T-helper 9 cell (primary cell): ENCODE measurements at places on chromosomes 2 and 18.
A peak's percentile ranks its signal among the peaks of the same experiment; 100 is the strongest.

GRCh38 chr2:159585622-159586021, 30.7 kb downstream of the BAZ2B start:
- no peak for DNase-seq

GRCh38 chr2:104321116-104321795, 532.7 kb upstream of the POU3F3 start:
- DNase-seq = no peak

- DNase-seq = peak; percentile 16
These were observed 1.5 kb upstream of the AAK1 start for GRCh38 chr2:69645031-69645431.

DNA sequence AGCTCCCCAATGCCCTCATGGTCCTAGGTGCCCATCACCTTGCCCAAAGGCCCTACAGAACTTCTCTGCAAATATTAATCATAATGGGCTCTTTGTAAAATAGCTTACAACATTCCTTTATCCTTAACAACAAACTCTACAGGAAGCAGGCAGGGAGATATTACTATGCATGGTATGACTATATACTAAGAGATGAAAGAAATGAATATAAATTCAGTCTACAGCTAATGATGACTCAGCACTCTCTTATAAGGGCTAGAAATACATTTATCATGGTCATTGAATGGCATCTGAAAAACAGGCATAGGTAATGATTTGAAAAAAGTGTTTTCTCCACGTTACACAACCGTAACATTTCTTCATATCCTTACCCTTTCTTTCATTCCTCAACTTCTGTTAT, 254.8 kb upstream of the DSEL start:
- DNase-seq = no peak

- DNase-seq = no peak
These were observed 54.1 kb downstream of the CDC42EP3 start for GRCh38 chr2:37617119-37617892.

- DNase-seq = no peak
These were observed 16.4 kb upstream of the TUBB6 start for GRCh38 chr18:12291690-12292089.

DNA sequence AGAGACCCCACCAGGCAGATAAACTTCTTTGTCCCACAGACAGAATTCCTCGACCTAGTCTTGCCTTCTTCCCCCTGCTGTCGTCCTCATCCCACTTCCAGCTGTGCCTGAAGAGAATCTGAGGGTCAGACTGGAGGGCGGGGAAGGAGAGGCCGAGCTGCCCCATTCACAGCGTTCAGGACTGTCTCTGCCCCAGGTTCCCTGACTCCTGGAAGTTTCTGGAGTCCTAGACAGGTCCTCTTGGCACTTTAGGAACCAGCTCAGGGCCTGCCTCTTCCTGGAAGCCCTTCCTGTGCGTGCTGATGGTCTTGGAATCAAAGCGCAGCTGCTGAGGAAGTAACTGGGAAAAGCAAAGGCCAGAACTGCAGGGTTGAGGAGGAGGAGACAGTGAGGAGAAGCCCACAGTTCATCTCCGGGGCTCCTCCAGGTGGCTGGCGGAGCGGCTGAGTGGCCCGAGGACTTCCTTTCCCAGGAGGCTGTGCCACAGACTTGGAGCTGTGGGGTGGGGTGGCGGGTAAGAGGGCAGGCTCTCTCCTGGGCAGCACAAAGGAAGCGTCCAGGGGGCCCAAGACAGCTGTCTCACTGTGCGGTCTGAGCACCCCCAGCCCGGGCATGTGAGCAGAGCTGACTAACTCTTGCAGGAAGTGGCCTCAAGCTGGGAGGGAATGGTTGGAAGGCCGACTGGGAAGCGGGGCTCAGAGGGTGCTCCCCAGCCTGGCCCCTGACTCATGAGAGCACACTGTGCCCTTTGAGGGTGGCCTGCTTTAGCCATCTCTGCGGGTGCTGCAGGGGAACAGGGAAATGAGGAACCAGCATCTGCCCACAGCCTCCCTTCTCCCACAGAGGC, 39.5 kb downstream of the SDC1 start:
- no peak for DNase-seq

GRCh38 chr2:188452084-188452483, 160.4 kb downstream of the GULP1 start:
- DNase-seq = no peak

- DNase-seq = no peak
These were observed 163.8 kb upstream of the MEX3C start for GRCh38 chr18:51361130-51361860.

- DNase-seq = no peak
These were observed 123.6 kb downstream of the RHBDD1 start for GRCh38 chr2:226959418-226959817.

DNA sequence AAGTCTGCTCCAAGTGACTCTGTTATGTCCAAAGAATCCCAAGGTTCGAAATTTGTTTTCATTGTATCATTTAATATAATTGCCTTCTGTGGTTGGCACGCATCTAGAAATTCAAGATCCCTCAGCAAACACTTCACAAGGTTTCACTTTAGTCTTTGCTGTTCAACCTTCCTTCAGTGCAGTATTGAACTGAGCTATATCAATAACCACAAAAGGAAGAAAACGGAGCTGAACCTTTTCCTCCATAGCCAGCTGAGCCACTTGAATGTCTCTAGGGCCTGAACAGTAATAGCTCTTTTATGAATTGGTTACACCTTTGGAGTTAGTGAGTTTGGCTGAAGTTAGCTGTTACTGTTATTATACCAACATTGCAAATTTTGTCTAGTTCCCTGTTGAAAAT, 357.7 kb upstream of the HNRNPA3 start:
- no peak for DNase-seq

DNA sequence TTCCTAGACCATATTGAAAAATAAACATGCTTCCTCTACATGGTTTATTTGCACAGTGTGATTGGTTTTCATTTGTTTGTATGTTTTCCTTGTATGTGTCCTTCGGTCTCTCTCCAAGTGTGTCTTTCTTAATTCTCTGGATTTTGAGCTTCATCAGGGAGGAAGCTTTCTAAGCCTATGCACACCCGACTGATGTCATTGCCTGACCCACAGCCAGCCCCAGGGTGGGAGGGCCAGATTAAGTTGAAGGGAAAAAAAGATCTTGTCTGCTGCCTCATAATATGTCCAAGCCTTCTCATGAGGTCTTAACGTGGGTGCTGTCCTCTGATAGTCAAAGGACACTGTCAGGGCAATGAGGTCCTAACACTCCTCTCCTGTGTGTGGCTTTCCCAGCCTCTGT, 115.2 kb downstream of the MARCHF4 start:
- DNase-seq = no peak

GRCh38 chr2:197399887-197400540, 34.8 kb downstream of the SF3B1 start:
- DNase-seq = no peak

DNA sequence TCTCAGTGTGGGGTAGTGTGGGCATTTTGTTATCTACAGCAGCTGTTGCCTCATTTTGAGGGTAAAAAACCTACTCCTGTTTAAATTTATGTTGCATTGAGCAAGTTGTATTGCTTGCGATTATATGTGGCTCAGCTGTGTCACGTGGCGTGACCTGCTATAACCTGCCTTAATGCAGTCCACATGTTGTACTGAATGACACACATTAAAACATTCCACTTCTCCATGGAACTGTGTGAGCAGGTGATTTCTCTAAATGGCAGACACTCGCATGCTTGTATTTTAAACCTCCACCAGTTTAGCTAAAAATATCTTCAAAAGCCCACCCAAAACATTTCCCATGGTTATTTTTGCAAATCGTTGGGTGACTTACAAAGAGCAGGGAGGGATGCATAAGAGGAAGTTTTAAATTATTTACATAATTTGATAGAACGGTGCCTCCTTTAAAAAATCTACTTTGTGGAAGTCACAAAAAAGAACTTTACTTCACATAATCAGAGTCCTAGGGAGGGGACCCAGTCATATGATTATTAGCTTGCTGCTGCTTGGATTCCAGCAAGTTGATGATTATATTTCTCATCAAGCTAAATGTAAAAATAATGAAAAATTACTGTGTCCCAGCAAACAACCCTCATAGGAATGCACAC, 163.3 kb upstream of the ZEB2 start:
- no peak for DNase-seq

DNA sequence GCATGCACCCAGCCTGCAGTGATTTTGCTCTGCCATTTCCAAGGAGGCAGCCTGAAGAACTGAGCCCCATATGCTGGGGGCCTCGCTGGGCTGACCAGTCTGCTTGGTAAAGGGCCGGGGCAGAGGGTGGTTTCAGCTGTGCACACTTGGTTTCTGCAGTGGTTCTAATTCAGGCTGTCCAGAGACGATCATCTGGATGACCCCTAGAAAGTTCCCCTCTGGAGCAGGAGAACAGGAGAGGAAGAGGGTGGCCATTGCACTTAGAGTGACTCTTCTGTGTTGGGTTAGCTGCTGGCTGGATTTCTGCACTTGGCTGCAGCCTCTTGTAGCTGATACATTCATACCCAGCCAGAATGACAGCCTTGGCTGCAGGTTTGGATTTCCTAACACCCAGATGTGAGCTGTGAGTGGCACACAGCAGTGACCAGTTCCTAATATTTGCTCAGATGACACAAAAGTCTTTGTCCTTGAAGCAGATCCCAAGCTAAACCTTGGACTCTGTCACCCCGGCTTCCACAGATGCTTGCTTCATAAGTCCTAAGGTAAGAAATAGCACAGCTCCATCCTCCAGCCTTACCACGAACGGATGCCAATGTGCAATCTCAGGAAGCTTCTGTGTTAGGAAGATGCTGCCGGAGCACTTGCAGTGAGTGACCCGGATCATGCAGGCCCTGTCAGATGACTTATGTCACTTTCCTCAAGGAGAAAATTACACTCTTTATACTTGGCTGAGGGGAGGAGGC, 105.6 kb downstream of the HNRNPLL start:
- DNase-seq = no peak

DNA sequence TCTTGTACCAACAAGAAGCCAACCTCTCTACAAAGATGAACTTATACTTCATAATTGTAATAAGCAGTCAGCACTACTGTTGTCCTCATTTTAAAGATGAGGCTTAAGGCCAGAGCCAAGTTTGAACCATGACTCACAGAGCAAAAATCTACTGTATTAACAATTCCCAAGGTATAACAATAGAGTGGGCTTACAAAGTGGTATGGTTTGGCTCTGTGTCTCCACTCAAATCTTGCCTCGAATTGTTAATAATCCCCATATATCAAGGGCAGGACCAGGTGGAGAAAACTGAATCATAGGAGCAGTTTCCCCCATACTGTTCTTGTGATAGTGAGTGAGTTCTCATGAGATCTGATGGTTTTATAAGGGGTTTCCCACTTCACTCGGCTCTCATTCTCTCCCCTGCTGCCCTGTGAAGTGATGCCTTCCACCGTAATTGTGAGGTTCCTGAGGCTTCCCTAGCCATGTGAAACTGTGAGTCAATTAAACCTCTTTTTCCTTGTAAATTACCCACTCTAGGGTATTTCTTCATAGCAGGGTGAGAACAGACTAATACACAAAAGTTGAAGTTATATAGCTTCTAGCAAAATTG, 19.5 kb downstream of the MRPL44 start:
- no peak for DNase-seq

GRCh38 chr2:54601339-54601738, 122.1 kb upstream of the EML6 start:
- DNase-seq = no peak

- no peak for DNase-seq
These were observed 83.3 kb upstream of the TANK start for GRCh38 chr2:161076936-161077335.

- no peak for DNase-seq
These were observed 252.9 kb downstream of the PRKCE start for GRCh38 chr2:45904267-45904945.

DNA sequence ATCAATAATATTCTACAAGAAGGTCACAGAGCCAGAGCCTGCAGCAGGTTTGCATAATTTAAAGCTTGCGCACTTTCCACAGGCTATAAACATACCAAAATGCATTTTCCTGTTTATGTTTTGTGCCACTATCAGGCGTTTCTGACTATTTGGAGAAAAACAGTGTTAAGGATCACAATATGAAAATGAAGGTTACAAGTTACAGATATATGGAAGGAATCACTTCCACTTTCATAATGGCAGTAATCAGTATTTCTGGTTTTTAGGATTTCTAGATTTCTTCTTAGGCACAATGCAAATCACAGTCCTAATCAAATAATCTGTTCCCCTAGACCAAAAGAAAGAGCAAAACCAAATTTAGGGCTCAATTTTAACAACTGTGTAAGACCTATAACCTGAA, 279.5 kb downstream of the NBAS start:
- DNase-seq = no peak

DNA sequence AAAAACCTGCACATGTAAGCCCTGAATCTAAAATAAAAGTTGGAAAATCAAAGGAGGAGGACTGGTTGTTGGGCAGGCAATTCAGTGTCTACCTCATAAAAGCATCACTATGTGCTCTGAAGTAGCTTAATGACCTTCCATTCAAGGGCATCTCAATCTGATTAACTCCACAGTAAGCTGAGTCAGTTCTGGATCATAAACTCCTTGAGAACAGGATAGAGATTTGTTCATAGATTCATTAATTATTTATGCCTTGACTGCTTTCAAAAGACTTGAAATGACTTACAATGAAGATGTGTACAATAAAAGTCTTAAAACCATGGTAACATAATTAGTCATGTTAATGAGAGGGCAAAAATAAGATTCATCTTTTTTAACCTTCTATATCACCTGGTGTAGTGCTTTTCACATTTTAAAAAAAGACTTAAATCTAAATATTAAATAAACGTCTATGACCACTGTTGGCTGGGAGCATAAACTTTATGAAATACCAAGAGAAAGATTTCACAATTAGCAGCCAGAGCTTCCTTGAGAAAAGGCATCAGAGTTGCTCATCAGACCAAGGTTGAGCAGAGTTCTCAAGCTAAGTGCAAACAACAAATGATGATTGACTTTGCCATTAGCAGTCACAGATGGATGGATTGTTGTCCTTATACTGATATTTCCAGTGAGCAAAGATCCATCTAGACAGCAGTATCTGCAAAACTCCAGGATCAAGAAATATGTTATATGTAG, 237.3 kb upstream of the THUMPD2 start:
- no peak for DNase-seq

DNA sequence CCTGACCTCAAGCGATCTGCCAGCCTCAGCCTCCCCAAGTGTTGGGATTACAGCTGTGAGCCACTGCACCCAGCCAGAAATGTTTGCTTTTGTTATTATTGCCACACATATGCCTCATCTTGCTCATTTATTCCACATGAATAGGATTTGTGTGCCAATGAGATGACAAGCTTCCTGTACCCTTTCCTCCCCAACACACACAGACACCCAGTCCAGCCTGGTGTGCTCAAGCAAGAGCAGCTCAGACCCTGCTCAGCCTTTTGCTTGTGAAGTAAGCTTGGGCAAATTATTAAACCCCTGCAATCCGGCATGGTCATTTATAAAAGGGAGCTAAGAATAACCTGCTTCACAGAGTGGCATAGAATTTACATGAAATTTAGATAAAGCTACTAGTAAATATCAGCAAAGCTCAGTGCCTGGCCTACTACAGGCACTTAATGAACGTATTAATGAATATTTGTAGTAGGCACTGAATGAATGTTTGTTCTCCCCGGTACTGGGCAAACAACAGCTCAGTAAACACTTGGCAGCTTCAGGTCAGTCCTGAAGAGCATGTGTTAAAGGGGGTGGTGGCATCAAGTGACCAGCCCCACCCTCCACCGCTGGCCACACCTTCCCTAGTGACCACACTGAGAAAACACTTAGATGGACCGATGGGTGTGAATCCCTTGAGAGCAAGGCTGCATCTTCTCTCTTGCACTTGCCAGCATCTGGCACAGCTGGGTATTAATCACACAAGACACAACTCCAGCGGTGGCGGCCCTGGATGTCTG, 280.2 kb downstream of the SRBD1 start:
- DNase-seq = no peak
